ENCODE measurements at places on chromosomes 11 and 22.

DNA sequence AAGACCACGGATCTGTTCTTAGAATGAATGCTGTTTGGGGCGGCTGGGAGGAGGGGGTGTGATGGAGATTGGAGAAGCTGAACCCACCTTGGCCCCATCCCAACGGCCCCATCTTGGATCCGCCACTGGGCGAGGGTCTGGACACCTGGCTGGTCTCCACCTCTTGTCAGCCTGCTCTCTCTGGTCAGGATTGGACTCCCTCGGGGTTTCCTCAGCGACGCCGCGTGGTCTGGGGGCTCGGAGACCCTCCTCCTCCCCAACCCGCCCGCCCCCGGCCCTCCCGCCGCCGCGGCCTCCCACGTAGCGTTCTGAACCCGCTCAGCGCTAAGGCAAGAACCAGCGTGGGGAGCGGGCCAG, 4.3 kb upstream of the FLI1 start:
- DNase-seq = no peak

DNA sequence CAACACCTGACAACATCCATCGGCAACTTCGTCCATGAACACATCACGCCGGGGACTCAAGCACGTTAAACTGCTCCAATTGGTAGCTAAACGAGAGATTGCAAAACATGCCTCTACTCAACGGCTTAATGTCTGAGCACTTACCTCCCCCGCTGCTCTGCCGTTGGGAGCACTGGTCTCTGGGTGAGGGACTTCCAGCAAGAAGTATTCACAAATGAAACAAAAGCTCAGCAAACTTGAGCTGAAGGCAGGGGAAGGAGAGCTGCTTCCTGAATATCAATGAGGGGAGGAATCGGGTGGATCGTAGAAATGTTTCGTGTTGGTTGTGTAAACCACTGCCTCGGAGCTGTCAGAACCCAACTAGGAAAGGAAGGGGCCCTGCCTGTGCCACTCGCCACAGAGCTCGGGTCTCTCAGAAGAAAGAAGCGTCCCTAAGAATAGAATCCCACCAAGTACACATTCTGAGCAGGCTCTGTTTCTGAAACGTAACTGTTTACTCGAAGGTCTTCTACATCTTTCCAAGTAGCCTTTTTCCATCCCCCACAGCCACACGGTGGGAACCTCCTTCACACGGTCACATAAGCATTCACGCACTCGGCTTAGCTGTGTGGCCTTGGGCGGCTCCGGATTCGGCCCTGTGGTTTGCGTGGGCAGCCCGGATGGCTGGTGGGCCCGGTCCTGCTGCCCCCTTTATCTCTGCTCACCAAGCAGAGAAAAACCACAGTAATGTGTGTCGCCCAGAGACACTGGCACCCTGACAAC, at the start of gene MLC1:
MLC1 (minus strand) TSS at position 216 of the 762 bp plus-strand sequence. CDS start 524 bp downstream, outside the sequence.
- DNase-seq = no peak

GRCh38 chr11:58830673-58831301, 13.7 kb downstream of the GLYATL2 start:
- no peak for DNase-seq

GRCh38 chr11:6737872-6738466, 33.8 kb downstream of the OR2AG2 start:
- no peak for DNase-seq

DNA sequence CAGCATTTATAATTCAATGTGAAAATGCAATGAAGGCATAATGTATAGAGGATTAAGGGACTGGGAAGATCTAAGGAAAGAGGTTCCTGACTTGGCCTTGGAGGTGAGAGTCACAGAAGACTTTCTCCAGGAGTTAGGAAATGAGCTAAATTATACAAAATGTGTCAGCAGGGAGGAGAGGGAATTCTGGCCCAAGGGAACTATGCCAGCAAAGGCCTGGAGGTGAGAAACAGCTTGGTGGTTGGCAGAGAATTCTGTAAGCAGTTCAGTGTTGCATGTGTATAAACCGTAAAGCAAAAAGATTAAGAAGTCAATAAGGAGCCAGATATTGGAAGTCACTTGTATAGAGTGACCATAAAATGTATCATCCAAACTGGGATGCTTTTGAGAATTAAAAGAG, 142.2 kb upstream of the SESN3 start:
- DNase-seq = no peak

GRCh38 chr11:129257512-129257911, 65.4 kb upstream of the ARHGAP32 start:
- DNase-seq = no peak

- DNase-seq = no peak
Observed at GRCh38 chr11:122020902-122021301, 95.1 kb downstream of the BLID start.

- DNase-seq = no peak
Observed at GRCh38 chr22:50704510-50705218, 32.0 kb downstream of the SHANK3 start.

All from activated naive CD4-positive, alpha-beta T cell (primary cell).